ENCODE measurements at places on chromosomes 5 and 9.

GRCh38 chr5:126395198-126395597 lies 28.0 kb upstream of the GRAMD2B start:
- no peak for DNase-seq

DNA sequence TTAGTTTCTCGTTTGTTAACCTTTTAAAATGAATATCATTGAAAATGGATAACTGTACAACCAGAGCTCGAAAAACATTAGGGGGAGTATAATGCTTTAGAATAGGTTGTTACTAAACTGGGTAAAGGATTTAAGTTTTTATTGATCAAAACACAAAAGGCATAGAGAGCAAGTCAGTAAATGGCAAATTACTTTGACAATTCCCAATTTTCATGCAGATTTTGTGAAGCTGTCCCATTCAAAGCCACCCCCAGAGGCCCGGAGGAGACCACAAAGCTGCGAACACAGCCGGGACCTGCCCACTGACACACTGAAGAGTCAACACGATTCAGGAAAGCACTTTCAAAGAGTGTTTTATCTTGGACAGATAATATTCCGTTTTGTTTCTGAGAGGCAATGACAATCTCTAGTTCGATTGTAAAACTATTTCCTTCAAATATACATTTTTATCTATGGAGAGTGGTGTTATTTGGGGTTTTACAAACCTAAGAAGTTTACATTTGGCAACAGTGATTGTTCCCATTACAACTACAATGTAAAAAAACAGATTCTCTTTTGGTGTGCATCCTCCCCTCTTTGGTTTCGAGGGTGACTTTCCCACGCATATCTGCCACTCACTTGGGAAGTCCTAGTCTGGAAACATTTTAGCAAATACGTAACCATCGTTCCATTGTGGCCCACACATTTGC lies 182.6 kb upstream of the TBCA start:
- DNase-seq = no peak

DNA sequence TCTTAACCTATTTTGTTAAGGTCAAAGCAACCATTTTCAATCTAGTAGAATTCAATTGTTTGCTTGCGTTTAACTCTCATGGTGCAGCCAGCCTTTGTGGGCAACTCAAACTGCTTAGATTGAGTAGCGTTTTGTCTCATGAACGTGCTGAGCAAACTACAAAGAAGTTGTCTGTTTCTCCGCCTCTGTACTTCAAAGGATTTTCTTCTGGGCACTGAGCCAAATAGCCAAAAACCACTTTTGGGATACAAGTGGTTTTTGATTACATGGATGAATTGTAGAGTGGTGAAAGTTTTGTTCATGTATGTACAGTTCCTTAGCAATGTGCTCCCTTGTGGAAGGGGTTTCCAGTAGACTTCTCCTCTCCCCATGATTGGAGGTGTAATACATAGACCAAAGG lies 122.9 kb downstream of the CFAP90 start:
- no peak for DNase-seq

DNA sequence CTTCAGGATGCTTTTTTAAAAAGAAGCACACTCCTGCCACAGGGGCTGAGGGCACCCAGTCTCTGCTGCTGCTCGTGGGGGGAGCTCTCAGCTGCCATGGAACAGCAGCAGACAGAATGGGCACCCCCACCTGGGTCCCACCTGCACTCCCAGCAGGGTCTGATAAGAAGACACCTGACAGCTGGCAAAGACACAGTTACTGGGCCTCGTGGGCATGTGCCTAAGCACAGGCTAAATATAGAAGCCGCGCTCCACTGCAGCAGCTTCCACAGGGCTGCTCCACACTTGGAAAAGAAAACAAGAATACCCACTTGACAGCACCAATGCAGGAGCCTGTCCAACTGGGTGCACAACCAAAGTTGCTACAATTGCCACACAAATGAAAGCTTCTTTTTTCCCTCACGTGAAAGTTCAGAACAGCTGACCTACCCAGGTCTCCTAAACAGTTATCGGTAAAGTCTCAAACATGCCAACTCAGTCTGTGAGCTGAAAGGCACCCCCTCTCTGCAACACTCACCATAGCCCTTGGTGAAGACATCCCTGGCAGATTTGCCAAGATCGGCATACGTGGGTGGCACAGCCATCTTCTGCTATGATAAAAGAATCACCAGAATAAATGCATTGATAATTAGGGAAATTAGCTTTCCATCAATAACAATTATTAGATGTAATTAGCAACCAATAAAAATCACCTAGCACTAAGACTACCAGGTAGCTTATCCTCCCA lies 12.2 kb downstream of the VDAC1 start:
- no peak for DNase-seq

- DNase-seq = peak; percentile 12
These were observed 101.2 kb downstream of the TRIM36 start for GRCh38 chr5:115068239-115069086.

Data from activated naive CD4-positive, alpha-beta T cell treated with anti-CD3 and anti-CD28 coated beads, Interleukin-2, amount 50 U/mL, for 16 hours (primary cell).